ENCODE measurements at places on chromosomes 12 and 14.

- no peak for DNase-seq
These were observed 72.8 kb upstream of the IFNG-AS1 start for GRCh38 chr12:67916266-67916970.

DNA sequence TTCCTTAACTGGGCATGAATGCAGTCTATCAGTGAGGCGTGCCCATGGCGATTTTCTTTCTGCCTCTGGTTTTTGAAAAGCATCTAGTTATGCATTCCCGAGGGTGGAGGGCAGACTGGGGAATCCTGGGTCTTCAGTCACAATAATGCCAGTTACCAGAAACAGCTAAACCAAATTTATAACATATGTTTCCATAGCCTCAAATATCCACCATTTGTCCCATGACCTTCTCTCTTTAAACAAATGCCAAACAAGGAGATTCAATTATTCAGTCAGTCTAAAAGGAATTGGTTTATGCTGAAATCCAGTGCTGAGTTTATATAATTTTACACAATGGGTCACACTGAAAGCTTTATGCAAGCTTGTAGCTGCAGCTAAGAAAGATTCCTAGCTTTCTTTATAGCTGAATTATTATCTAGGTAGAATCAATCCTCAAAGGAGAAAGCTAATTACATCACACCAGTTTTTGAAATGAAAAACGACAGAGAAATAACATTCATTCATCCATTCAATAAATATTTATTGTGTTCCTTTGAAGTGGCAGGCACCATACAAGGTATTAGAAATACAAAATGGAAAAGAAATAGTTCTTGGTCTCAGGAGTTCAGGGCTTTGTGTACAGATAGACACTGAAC lies 131.3 kb upstream of the RAP1B start:
- DNase-seq = no peak

GRCh38 chr12:52792185-52793029 lies 3.5 kb downstream of the KRT3 start:
- DNase-seq = no peak

DNA sequence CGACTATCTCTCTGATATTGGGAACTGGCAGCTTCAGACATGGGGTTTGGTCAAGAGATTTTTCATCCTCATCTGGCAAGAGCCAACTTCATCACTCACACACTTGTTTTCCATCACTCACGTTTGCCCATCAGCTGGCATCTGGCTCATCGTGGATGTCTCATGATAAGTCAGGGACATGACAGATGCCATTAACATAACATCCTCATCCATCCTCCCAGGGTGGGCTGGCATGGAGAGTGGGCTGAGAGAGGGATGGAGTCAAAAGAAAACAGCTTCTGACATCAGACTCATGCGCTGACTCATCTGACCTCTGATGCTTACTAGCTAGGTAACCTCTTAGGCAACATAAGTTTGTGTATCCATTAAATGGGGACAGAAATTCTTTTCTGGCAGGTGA lies 1.8 kb upstream of the VSX2 start:
- DNase-seq = no peak

All from hematopoietic multipotent progenitor cell treated with erythropoietin and hydrocortisone succinate and interleukin-3 and kit ligand, for 17 days (in vitro differentiated cells).